ENCODE measurements at places on chromosomes 13 and 19.

- no peak for DNase-seq
Measured at GRCh38 chr19:43607238-43608205, 4.4 kb upstream of the SRRM5 start.

DNA sequence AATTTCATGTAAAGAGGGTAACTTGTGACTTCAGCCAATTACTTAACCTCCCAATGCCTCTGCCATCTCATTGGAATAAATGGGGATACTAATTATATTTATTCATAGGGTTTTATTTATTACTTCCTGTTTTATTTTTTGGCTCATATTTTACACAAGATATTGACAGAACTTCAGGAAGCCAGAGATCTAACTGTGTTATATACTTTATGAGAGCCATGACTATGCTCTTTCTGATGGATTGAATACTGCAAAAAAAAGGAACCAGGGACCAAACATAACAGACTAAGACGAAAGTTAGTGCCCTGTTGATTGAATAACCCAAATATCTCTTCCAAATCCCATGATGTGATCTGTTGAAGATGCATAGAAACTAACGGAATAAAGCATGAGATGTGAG, 243.3 kb upstream of the STARD13 start:
- no peak for DNase-seq

DNA sequence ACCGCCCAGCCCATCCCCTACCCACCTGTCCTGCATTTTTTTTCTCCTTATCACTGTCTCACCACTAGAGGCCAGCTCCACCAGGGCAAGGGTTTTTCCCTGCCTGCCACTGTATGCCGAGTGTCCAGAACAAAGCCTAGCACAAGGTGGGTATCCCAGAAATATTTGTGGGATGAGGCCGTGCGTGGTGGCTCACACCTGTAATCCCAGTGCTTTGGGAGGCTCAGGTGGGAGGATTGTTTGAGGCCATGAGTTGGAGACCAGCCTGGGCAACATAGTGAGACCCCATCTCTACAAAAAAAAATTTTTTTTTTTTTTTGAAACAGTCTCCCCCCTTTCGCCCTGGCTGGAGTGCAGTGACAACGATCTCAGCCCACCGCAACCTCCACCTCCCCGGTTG, 2.9 kb upstream of the MRI1 start:
- no peak for DNase-seq

- no peak for DNase-seq
Measured at GRCh38 chr19:56538761-56539263, at the start of gene ZFP28. Gene ZFP28 (plus strand): TSS chr19:56538948. CDS start chr19:56539019, 71 bp downstream.

DNA sequence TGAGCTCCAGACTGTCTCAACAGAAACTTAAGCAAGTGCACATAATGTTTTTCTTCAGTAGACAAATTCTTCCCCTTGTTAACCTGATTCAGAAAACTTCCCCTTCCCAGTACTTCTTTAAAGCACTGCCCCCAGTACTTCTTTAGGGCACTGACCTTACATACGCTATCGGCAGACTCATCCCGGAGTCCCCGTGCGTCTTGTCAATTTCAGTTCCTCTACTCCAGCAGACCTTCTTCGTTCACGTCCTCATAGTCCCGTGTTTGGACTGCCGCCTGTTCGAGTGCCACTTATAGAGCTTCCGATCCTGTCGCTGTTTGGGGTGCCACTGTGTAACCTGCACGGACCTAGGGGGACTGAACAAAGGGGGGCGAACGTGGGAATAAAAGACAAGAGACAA, 29.0 kb downstream of the ZNF627 start:
- DNase-seq, result no peak

DNA sequence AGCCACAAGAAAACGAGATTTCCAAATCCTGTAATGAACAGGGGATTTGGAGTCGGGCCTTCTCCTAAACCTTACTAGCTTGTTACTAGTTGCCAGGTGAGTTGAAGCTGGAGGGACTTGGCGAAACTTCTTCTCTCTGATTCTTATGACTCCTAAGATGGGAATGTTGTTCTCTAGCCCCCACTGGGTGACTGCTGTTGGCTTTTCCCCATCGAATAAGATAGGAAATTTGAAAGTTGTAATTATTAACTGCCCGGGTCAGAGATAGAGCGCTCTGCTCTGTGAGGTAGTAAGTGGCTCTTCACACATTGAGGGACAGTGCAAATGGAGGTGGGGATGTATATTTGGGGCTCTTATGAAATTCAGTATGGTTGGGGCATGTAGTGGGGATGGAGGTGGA, 111.2 kb upstream of the MBNL2 start:
- DNase-seq, result no peak

GRCh38 chr13:23570921-23571315, 706 bp downstream of the TNFRSF19 start:
- DNase-seq, result no peak

DNA sequence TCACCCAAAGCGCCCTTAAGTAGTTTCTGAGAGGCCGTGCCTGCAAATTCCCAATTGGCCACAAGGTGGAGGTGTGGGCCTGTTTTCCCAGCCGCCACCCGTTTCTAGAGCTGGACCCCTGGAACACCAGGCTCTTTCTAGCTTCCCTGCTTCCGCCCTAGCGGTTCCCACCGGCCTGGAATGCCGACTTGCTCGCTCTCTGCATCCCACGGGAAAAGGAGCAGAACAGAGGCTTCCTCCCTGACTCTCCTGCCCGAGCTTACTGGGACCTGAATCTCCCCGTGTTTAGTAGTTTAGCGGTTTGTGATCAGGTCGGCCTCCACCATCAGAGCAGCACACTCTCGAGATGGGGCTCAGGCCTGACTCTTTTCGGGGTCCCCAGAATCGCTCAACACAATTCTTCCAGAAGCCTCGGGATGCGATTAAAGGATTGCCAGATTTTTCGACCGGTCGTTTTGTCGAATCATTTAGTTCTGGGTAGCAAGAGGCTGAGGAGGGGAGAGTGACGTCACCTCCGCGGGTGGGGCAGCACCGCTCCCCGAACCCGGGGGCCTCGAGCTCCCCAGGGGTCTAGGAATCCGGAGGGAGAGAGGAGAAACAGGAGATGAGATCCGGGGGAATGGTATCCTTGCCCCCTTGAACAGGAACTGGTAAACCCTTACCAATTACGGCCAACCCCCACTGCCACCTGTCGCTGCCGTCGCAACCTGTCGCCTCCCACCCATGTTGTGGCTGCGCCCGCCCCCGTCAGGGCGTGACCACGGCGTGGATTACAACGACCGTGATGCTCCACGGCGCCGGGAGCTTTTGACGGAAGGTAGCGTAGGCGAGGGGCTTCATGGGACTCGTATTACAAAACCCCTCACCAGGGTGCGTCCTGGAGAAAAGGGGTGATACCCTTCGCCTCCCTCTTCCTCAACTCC, 8.0 kb downstream of the NAPSA start:
- DNase-seq, result peak; percentile 74

DNA sequence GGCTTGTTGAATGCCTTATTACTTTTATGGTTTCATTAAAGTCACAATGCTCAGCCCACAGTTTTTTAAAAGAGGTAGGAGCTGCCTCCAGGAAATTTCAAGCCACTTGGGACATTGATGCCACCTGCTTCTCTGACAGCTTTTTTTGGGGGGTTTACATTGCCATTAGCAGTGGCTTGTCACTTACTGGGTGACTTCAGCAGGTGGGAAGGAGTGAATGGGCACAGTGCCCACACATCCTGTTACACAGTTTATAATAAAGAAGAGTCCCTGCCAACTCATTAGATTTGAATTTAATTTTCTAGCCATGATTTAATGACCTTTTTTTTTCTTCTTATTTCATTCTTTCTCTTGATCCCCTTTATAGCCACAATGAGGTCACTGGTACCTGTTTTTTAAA, 61.0 kb downstream of the NHLRC3 start:
- no peak for DNase-seq

Measured in GM13976 (cell line).